ENCODE measurements at places on chromosomes 12 and 14.

GRCh38 chr14:41749429-41749828 is 142.8 kb downstream of the LRFN5 start:
- peak; percentile 7 for DNase-seq

DNA sequence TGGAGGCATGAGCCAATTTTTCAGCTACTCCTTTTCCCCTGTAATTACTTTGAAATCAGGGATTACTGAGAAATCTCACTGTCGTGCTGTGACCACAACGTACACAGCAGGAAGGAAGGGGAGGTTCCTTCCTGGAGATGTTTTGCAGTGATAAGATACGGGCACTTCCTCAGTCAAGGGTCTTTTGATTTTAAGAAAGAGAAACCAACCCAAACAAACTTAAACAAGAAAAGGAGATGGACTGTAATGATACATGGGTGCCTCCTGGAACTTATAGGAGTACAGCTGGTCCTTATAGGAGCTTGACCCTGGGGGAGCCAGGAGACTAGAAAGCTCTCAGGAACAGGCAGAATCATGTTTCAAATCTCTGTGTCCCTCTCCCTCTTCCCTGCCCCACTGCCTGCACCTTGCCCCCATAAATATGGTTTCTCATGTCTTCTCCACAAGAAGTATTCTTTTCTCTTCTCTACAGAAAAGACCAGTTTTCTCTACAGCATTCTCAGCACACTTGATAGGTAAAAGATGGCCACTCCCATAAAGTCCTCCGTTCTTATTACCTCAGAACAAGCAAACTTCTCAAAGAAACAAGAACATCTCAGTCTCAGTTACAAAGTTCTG is 281.1 kb upstream of the AMIGO2 start:
- DNase-seq: no peak

GRCh38 chr12:11819643-11820042 is 170.2 kb downstream of the ETV6 start:
- DNase-seq: no peak

DNA sequence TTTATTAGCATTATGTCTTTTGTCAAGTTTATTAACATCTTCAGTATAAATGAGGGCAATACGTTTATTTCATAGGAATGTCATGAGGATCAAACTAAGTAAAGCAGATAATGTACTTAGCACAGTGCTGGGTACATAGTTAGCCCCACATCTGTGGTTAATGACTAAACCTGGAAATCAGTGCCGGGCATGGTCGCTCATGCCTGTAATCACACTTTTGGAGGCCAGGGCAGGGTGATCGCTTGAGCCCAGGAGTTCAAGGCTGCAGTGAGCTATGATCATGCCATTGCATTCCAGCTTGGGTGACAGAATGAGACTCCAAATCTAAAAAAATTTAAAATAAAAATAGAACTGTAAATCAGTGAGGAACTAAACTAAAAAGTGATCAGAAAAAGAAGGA is 44.8 kb upstream of the GUCY2C start:
- no peak for DNase-seq

DNA sequence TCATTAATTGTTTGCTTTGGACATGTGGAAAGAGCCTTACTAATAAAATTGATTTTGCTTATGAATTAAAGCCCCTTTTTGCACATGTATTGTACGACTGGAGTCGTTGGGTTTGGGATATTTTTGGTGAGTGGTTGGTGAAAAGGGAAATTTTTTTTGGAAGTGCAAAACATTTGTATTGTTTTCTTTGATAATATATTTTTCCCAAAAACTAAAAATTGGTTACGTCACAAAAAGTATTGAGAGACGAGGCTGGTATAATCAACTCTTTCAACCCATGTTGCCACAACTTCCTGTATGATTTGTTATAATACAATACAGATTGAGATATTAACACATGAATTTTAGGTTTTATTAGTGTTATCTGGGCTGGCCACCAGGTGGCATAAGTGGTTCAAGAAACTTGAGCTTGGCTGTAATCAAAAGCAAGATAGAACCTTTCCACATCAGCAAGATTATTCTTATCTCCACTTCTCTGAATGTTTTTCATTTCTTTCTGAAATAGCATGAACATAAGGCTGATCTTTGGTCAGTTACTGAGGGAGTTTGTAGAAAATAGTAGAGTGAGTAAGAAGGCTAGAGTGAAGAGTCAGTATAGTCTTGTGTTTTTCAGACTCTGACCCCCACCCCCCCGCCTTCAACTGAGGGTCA is 8.7 kb downstream of the NGDN start:
- DNase-seq: peak; percentile 49

GRCh38 chr14:56817396-56817921 is 7.2 kb upstream of the OTX2 start:
- DNase-seq: no peak

DNA sequence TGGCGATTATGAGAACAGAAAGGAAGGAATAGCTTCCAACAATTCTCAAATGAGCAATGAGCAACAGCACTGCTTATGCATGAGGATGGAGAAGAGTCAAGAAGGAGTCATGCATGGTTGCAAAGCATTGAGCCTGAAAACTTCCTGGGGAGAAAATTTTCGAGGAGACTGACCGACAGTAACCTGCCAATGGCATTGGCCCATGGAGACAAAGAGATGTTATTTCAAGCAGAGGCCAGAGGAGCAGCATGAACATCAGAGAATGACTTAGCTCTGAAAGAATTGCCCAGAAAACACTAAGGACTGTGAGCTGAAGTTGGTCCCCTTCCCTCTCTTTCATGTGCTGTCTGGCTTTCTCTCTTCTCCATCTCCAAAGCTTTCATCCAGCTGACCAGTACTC is 343.4 kb downstream of the ADAMTS20 start:
- DNase-seq: no peak

- no peak for DNase-seq
Observed at GRCh38 chr14:36618641-36619040, 36.2 kb upstream of the NKX2-8 start.

DNA sequence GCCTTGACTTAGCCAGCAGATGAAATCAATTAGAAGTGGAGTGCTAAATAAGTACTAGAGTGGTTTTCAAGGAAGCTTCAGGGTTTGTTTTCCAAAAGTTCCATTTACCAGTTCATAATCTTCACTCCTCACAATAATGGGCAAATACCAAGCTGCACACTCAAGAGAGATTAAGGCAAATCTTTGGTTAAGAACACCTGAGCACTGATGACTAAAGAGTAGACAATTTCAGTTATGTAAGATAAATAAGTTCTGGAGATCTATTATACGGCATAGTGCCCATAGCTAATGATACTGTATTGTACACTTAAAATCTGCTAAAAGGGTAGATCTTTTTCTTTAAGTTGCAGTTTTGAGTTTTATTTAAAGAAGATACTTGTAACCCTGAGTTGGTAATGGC is 125.0 kb downstream of the ARMH4 start:
- DNase-seq: no peak

- no peak for DNase-seq
Observed at GRCh38 chr12:65237153-65237552, 41.3 kb upstream of the MSRB3 start.

All from GM20000 (cell line).